ENCODE measurements at places on chromosomes 12 and 14. TPM values are rescaled to one million over a fixed set of nuclear protein-coding genes. Genes with fewer than 3 reads are reported as not detected.
A peak's percentile ranks its signal among the peaks of the same experiment; 100 is the strongest.

Gene FLRT2
- 216 TPM for total RNA-seq

- DNase-seq, result no peak
These were observed 85.5 kb downstream of the ACTN1 start for GRCh38 chr14:68893566-68893965.

- DNase-seq, result no peak
These were observed 8.0 kb upstream of the DYNC1H1 start for GRCh38 chr14:101956179-101956885.

Gene DYNLL1
- 287 TPM for total RNA-seq

DNA sequence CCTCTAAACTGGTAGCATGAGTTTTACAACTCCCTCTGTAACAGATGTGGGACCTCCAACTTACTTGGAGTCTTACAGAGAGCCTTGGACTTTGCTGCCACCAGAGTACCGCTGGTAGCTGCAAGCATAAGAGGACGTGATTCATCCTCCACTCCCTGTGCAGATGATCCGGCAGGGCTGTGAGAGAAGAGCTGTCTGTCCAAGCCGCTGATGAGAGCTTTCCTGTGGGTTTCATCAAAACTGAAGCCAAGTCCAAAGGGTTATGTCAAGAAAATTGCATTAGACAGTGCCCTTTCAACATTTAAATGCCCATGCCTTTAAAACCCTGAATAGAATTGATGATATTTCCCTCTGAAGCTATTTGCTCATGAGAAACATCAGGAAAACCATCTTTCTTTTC, 85.8 kb downstream of the LLPH start:
- DNase-seq, result peak; percentile 29

DNA sequence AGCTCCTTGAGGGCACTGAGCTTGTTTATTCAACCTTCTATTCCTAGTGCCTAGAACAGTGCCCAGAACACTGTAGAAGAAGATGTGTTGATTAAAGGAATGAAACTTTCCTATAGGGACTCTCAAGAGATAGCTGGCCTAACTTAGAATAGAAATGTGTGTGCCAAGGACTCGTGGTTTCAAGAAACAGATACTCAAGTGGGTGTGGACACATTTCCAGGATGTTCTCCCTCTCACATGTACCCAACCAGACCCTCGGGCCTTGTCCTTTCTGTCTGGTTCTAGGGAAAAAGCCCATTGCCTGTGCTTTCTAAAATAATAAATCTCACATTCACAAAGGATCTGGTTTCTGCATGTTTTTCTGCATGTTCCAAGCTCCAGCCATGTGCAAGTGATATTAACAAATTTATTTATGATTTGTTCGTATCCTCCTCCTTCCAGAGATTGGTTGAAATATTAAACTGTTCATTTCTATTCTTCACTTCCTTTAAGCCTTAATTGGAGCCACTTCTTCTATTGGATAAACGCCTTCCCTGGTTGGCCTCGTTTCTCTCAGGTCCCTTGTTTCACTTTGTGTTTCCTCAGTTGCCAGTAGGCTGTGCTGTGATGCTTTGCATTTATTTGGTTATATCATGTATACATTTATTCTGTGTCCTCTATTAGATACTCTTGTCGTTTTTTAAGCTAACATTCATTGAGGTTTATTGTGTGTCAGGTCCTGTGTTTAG, 89.8 kb downstream of the CRADD start:
- peak; percentile 74 for DNase-seq

- no peak for DNase-seq
These were observed 17.4 kb upstream of the SALL2 start for GRCh38 chr14:21543521-21543960.

DNA sequence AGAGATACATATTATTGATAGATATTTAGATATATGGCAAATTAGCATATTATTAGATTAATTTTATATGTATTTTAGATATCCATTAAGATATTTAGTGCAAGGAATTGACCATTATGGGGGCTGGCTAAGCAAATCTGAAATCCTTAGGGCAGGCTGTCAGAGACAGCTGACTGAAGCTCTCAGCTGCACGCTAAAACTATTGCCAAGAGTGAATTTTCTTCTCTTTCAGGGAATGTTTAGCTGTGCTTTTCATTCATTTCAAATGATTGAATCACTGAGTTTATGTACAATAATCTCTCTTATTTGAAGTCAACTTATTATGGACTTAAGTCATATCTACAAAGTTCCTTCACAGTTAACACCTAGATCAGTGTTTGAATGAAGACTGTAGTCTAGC, 566.5 kb downstream of the LRFN5 start:
- no peak for DNase-seq

DNA sequence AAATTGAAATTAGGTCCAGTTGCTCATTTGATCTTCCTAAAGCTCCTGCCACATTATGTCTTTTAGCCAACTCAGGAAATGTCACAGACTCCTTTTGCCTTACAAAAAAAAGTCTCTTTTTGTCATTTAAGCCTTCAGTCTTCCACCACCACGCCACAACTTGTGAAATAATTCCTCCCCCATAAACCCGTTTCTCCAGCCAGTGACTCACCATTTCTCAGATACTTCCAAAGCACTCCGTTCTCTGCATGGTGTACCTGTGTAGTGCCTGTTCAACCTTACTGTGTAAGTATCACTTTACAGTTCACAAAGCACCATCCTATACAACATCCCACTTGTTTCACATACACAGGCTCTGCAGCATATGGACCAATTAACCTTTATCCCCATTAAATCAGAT, 139.5 kb upstream of the AEBP2 start:
- no peak for DNase-seq

DNA sequence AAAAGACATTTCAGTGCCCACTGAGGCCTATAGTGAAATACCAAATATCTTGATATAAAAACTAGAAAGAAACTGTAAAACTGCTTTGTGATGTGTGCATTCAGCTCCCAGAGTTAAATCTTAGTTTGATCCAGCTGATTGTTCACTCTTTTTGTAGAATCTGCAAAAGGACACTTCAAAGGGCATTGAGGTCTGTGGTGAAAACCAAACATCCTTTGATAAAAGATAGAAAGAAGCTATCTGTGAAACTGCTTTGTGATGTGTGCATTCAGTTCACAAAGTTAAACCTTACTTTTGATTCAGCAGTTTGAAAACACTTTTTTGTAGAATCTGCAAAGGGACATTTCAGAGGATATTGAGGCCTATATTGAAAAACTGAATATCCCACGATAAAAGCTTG, 290.7 kb upstream of the ALG10B start:
- DNase-seq, result no peak

Gene STON2
- 100 TPM for total RNA-seq

GRCh38 chr14:97788364-97788763, 991.2 kb downstream of the VRK1 start:
- no peak for DNase-seq

DNA sequence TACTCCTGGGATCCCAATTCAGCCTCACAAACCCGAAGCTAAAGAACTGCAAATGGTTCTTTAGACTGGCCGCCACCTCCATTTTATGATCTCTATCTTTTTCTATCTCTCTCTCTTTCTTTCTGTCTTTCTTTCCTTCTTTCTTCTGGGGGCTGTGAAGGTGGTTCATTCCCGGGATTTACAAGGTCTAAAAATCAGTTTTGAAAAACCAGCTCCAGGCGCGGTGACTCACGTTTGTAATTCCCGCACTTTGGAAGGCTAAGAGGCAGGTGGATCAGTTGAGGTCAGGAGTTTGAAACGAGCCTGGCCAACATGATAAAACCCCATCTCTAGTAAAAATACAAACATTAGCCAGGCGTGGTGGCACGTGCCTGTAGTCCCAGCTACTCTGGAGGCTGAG, 67.2 kb upstream of the VASH1 start:
- no peak for DNase-seq

DNA sequence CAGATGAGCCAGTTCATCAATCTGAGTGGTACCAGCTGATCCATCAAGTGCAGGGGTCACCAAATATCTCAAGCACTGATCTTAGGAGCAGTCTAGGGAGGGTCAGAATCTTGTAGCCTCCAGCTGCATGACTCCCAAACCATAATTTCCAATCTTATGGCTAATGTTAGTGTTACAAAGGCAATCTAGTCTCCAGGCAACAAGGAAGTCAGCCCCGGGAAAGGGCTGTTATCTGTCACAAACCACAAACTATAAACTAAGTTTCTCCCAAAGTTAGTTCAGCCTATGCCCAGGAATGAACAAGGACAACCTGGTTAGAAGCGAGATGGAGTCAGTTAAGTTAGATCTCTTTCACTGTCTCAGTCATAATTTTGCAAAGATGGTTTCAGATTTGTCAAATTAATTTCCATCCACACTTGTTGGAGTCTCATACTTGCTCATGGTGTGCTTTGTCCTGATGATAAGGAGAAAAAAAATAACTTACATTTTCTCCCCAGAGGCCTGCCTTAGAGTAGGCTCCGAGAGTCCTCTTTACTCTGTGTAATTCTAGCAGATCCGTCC, 3.9 kb upstream of the ABHD4 start:
- DNase-seq, result no peak

GRCh38 chr14:70811050-70811449, 1.7 kb upstream of the MAP3K9 start:
- no peak for DNase-seq

DNA sequence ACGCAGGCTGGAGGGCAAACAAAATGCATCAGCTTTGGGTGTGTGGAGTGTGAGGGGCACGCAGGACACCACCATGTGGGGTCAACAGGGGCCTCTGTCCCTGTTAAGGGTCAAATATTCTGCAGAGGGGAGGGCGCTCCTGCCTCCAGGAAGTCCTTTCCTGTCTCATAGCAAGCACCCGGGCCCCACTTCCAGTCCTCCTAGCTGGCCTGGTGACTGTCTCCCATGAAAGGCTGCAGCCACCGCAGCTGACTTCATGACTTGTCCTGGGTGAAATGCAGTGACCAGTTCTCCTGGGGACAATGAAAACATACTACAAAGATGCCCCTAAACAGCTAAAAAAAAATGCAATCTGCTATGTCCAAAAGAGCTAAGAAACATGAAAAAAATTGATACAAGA, 53.6 kb downstream of the LGMN start:
- DNase-seq, result no peak

DNA sequence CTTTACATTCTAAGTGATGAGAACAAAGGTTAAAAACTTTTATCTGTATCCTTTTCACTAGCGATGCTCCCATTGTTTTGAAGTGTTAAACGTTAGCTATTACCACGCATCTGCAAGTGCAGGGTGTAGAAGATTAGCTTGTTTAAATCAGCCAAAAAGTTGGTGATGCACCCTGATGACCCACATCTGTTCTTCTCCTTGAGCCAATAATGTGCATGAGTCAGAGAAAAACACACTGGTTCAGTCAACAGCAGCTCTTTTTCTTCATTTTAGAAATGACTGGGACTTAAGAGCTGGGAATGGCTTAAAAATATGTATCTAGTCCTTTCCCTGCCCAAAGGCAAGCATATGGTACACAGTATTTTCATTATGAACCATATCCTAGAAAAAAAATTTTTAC, 323.5 kb upstream of the PDE3A start:
- DNase-seq, result no peak

Gene SYT1
- 9.7 TPM for total RNA-seq

Gene CCDC177
- total RNA-seq, result not detected

GRCh38 chr12:83841620-83842019, 1071.0 kb downstream of the SLC6A15 start:
- DNase-seq, result no peak

- DNase-seq, result no peak
These were observed 50.3 kb downstream of the HECTD4 start for GRCh38 chr12:112331886-112332285.

Gene HNF1A
- not detected for total RNA-seq

DNA sequence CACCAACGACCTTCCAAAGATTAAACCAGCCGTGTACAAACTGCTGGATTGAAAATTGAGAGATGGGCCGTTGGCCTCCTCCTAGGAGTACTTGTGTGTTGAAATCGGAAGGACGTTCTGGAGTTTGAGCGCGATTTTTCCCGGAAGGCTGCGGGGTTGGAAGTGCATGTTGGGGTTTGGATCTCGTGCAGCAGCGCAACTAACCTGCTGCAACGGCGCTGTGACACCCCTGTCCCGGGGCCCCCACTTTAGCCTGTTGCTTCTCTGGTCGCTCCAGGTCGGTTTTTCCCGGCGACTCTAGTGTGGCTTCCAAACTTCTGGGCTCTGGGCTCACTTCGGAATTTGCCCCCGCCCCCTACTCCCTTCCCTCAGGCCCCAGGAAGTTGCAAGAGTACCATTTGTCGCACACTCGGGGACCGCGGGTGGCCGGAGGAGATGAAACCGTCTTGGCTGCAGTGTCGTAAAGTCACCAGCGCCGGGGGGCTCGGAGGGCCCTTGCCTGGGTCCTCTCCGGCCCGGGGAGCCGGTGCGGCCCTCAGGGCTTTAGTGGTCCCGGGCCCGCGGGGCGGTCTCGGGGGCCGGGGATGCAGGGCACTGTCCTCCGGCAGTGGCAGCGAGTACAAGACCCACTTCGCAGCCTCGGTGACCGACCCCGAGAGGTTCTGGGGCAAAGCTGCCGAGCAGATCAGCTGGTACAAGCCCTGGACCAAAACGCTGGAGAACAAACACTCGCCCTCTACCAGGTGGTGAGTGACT, at the start of gene ACSS3:
Gene ACSS3 (plus strand): TSS at position 394 of the 756 bp plus-strand sequence. CDS start 42 bp downstream, at position 436.
- DNase-seq, result no peak

DNA sequence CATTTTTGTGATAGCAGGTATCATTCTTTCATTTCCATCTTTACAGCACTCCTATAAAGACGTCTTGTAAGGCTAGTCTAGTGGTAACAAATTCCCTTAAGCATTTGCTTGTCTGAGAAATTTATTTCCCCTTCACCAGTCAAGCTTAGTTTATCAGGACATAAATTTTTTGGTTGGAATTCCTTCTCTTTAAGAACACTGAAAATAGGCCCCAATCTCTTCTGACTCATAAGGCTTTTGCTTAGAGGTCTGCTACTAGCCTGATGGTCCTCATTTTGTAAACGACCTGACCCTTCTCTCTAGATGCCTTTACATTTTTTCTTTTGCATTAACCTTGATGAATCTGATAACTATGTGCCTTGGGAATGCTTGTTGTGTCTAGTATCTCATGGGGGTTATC, 20.3 kb downstream of the OLR1 start:
- DNase-seq, result no peak

DNA sequence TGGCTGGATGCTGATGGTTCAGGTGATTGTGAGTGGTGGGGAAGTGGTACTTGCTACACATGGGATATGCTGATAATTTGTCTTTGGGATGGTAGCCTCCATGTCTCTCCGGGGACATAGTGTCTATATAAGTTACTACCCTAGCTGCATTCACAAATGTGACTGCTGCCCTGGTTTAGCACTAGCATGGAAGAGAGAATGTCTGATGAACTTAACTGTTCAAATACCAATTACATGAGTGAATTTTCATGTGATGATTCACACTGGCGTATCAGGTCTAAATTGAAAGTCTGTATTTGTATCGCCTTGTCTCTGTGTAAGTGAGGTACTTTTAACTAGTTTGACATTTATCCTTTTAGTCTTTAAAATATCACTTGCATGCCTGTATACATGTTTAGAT, 34.4 kb downstream of the ATF7IP start:
- DNase-seq, result peak; percentile 61

- DNase-seq, result peak; percentile 91
These were observed 10.7 kb downstream of the PXN start for GRCh38 chr12:120254809-120255208.

- no peak for DNase-seq
These were observed 117.7 kb upstream of the GARIN2 start for GRCh38 chr14:67071506-67071905.

Gene ASB2
- not detected for total RNA-seq

All from dermis blood vessel endothelial cell (primary cell).